ENCODE measurements at places on chromosomes 4 and X. TPM values are rescaled to one million over a fixed set of nuclear protein-coding genes. Genes with fewer than 3 reads are reported as not detected.

- no peak for DNase-seq
Observed at GRCh38 chr4:80142394-80143306, 54.7 kb upstream of the PRDM8 start.

The WDFY3 gene
- total RNA-seq, result 64.5 TPM

DNA sequence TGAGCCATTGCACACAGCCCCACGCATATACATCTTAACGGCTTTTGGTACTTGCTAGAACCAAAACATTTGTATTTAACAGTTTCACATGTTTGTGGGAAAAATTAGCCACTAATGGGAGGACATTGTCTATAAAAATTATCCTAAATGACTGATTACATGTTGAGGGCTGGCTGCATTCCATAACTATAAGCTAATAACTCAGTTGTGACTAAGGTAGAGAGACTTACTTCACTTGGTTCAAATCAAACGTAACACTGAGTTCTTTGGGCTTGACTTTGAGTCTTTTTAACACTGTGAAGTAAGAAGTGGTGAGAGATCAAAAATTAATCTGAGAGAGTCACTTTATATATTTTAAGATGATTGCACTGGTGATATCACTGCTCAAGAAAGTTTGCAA, 47.9 kb upstream of the PGRMC2 start:
- DNase-seq, result no peak

DNA sequence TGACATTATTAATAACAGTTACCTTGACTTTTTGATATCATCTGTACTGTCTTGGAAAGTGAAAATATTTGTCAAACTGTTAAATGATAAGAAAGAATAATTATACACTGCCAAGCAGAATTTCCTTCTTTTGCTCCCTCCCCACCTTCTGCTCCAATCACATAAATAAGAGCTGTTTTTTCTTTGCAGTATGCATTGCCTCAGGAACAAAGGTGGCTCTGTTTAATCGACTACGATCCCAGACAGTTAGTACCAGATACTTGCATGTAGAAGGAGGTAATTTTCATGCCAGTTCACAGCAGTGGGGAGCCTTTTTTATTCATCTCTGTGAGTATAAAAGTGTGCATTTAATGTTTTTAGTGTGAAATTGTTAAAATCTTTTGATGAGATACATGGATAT, 66.1 kb downstream of the CCKAR start:
- no peak for DNase-seq

DNA sequence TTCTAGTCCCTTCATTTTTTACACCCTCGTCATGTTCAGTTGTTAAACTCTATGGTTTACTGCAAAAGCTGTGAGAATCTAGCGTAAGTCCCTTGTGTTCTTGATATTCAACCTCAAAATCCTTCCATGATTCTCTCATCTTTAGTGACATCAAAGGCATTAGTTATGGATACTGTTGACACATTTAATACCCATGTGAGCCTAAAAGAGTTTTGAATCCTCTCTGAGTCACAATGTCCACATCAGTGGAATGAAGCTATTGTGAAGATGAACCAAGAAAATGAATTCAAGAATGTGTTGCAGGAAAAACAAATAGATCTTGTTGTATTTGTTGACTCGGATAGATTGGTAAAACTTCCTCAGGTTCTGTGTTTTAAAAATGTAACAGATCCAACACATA, 394.7 kb upstream of the ATOH1 start:
- no peak for DNase-seq

DNA sequence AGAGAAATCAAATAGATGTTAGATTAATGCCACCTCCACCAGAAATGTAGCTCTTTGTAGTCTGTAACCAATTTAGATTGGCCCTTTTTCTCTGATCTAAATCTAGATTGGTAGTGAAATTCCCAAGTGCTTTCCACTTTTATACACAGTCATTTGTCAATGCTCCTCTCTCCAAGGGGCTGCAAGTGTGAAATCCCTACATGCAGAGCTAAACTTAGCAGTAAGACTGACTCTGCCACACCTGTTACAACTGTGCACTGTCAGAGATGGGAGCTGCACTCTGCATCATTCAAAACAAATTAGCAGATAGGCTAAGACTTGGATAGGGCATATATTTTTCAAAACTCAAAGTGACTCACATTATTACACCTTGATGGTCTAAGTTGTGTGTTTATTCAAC, 9.1 kb downstream of the SERTM2 start:
- DNase-seq, result no peak

- no peak for DNase-seq
Observed at GRCh38 chrX:23195761-23196160, 138.9 kb upstream of the PTCHD1 start.

DNA sequence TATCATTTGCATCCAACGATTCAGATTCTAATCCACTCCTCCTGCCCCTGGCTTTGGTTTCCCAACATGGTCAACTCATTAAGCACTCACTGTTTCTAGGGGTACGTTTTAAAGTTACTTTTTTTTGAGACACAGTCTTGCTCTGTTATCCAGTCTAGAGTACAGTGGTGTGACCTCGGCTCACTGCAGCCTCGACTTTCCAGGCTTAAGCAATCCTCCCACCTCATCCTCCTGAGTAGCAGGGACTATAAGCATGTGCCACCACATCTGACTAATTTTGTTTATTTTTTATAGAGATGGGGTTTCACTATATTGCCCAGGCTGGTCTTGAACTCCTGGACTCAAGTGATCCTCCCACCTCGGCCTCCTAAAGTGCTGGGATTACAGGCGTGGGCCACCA, 48.9 kb downstream of the TMEM156 start:
- DNase-seq, result no peak
